ENCODE measurements at places on chromosomes 3 and 15.

DNA sequence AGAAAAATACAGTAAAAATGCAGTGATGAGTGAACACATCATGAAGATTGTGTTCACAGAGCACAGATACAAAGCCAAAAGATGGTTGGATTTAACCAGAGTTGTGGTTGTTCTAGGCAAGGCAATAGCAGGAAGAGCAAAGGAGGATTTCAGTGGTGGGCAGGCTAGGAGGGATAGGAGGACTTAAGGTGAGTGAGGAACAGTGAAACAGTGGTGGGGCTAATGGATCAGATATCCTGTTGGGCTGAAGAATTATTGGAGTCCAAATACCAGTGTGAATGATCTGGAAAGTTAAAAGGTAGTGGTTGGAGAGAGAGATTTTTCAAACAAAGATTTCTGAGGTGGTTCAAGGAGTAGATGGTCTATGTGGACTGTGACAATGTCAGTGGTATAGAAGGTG, 108.3 kb downstream of the B3GALNT1 start:
- no peaks in the 10 kb centered on the region for H3K4me1 ChIP-seq
- H3K36me3 ChIP-seq: no peaks in the 10 kb centered on the region
- H3K27me3 ChIP-seq: no peaks in the 10 kb centered on the region
- no peak overlapping the region for H3K27ac ChIP-seq
- DNase-seq: no peak

- no peak overlapping the region for H3K27ac ChIP-seq
- no peaks in the 10 kb centered on the region for H3K27me3 ChIP-seq
- no peak overlapping the region for H3K4me3 ChIP-seq
- no peaks in the 10 kb centered on the region for H3K36me3 ChIP-seq
Observed at GRCh38 chr3:86771741-86772512, 219.0 kb downstream of the VGLL3 start.

DNA sequence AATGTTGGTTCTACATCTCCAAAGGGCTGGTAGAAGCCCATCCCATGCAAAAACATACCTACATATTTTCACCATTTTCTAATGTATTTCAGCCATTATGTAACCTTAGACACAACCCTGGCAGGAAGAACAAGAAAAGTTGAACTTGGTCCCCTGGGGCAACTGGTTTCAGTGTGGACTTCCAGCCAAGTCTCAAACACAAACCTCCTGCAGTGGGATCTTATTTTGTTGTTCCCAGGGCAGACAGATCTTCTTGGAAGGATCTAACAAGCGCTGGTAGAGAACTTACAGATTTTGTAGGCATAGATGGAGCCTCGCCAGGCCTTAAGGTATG, 96.3 kb downstream of the ADAMTS17 start:
- no peaks in the 10 kb centered on the region for H3K36me3 ChIP-seq
- H3K27ac ChIP-seq: no peak overlapping the region
- no peaks in the 10 kb centered on the region for H3K27me3 ChIP-seq
- no peak for DNase-seq
- no peak overlapping the region for H3K4me3 ChIP-seq
- H3K4me1 ChIP-seq: peaks cover 7% of the 10 kb centered on the region

DNA sequence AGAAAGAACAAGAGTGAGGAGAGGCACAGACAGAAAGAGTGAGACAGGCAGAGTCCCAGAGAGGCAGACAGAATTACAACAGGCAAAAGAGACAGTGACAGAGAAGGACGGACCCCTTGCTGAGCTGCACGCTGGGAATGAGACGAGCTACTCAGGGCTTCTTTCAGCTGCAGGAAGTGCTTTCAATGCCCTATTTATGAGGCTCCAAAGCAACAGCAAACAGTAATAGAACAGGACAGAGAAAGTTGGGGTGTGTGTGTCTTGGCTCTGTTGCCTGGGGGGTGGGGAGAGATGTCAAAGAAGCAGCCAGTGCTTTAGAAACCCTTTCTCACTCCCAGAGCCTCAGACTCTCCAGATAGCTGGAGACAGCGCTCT, 502 bp upstream of the TIMP4 start:
- peak overlapping the region; percentile 53 for H3K27ac ChIP-seq
- H3K4me1 ChIP-seq: peaks cover 19% of the 10 kb centered on the region
- no peaks in the 10 kb centered on the region for H3K27me3 ChIP-seq

DNA sequence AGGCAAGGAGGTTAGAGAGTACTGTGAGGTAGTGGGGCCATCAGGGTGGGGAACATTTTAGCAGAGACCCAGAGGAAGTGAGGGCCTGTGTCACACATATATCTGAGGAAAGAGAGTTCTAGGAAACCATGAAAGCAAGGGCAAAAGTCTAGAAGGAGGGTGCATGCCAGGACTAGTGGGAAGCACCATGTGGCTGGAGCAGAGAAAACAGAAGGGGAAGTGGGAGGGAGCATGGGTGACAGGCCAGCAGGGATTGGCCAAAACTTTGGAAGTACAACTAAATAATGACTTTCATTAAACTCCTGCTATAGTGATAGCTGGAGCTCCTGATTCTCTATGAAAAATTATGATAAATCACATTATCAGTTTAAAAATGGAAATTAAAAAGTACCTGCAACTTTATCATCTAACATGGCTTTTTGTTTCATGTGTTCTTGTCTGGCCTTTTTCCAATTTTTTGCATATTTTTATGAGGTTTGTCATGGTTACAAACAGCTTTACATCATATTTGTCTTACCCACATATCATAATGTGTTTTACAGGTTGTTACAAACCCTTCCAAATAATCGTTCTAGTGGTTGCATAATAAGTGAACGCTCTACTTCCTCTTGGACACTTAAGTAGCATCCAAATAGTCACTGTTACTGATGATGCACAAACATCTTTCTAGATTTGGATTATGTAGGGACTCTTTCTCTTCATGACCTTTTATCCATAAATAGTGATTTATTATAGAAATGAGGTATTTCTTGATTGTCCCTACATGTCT, 168.3 kb downstream of the NEK10 start:
- no peaks in the 10 kb centered on the region for H3K4me1 ChIP-seq
- no peak for DNase-seq
- no peaks in the 10 kb centered on the region for H3K27me3 ChIP-seq

GRCh38 chr15:46442184-46442583, 807.4 kb downstream of the SQOR start:
- no peaks in the 10 kb centered on the region for H3K36me3 ChIP-seq
- H3K27me3 ChIP-seq: no peaks in the 10 kb centered on the region
- H3K27ac ChIP-seq: no peak overlapping the region
- DNase-seq: no peak
- no peaks in the 10 kb centered on the region for H3K4me1 ChIP-seq

DNA sequence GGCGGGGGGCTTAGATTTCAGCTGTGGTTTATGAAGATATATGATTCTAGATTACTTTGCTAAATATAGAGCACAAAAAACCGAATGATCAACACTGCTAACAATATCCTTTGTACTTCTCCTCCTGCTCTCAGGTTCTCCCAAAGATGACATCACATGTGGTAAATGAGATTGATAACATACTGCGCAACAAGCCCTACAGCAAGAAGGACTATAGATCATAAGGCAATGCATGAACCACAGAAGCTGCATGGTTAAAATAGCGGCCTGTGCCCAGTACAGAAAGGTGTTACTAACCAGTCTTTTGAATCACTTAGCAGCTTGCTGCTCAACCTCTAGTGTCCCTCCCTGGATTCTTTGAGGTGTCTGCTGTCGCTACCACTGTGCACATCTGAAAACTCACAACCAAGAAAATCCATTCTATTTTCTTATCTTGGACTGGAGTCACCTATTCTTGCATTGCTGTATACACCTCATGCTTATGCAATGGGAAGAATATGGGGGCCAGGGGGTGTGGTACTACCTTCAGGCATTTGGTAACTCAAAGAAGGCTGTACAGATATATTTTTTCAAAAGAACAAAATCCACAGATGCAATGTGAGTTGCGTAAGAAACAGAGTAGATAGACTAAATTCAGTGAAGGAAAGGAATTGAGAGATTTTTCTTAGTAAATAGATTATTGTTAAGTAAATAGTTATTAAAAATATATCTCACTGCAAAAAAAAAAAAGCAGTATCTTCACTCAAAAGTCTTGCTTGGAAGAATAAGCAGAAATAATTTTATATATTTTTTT, 18.2 kb downstream of the SSR3 start:
- no peaks in the 10 kb centered on the region for H3K27me3 ChIP-seq
- H3K4me1 ChIP-seq: no peaks in the 10 kb centered on the region
- peaks cover 32% of the 10 kb centered on the region for H3K36me3 ChIP-seq
- H3K27ac ChIP-seq: no peak overlapping the region
- no peak overlapping the region for H3K4me3 ChIP-seq

GRCh38 chr15:99438691-99439523, 126.9 kb upstream of the MEF2A start:
- H3K36me3 ChIP-seq: no peaks in the 10 kb centered on the region
- no peaks in the 10 kb centered on the region for H3K27me3 ChIP-seq
- peak overlapping the region; percentile 68 for H3K27ac ChIP-seq
- DNase-seq: no peak

- H3K36me3 ChIP-seq: peaks cover 8% of the 10 kb centered on the region
- no peak for DNase-seq
- H3K27ac ChIP-seq: no peak overlapping the region
- H3K27me3 ChIP-seq: no peaks in the 10 kb centered on the region
- H3K4me3 ChIP-seq: no peak overlapping the region
- H3K4me1 ChIP-seq: peaks cover 1% of the 10 kb centered on the region
Observed at GRCh38 chr15:51083641-51084166, 11.0 kb downstream of the TNFAIP8L3 start.

- H3K27ac ChIP-seq: peak overlapping the region; percentile 81
- no peak for DNase-seq
- no peaks in the 10 kb centered on the region for H3K27me3 ChIP-seq
Observed at GRCh38 chr3:159795681-159796175, 192.9 kb upstream of the IL12A start.

GRCh38 chr15:74749832-74750231, 1.2 kb downstream of the CYP1A2 start:
- H3K4me1 ChIP-seq: no peaks in the 10 kb centered on the region
- no peak for DNase-seq
- no peaks in the 10 kb centered on the region for H3K27me3 ChIP-seq
- H3K36me3 ChIP-seq: no peaks in the 10 kb centered on the region

- H3K36me3 ChIP-seq: peaks cover 9% of the 10 kb centered on the region
- H3K27ac ChIP-seq: no peak overlapping the region
- no peak overlapping the region for H3K4me3 ChIP-seq
- no peaks in the 10 kb centered on the region for H3K27me3 ChIP-seq
- no peak for DNase-seq
Observed at GRCh38 chr15:52368402-52368801, 72.8 kb upstream of the MYO5C start.

DNA sequence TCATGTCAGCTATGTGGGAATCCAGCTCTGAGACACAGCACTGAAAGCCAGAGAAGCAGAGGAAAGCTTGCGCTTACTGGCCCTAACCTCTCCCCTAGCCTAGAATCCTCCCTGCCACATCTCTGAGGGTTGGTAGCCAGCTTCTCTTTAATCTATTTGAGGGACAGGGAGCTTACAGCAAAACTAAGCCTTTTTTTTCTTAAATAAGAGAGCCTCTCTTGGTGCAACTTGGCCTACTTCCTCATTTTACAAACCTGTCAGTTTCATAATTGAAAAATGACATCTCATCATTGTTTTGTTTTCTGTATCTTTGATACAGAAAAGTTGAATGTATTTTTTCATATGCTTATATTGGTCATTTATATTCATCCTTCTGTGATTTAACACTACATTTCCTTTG, 193.9 kb downstream of the ZNF621 start:
- peaks cover 6% of the 10 kb centered on the region for H3K4me1 ChIP-seq
- H3K36me3 ChIP-seq: no peaks in the 10 kb centered on the region
- H3K27ac ChIP-seq: no peak overlapping the region
- H3K27me3 ChIP-seq: no peaks in the 10 kb centered on the region

DNA sequence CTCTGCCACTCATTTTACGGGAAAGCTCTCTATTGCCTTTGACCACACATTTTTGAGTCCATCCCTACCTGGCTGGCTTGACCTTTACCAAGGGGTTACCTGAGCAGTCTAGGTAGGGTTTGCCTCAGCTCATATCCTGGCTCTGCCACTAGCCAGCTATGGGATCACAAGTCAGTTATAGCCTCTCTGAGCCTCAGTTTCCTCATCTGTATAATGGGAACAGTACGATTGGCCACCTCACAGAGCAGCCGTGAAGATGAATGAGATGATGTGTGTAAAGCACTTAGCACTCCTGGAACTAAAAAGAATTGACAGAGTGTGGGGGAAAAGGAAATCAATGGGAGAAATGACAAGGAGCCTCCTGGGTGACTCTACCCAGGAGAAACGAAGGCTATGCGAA, 28.0 kb downstream of the SPATA12 start:
- DNase-seq: no peak
- no peak overlapping the region for H3K27ac ChIP-seq
- H3K36me3 ChIP-seq: no peaks in the 10 kb centered on the region
- H3K4me1 ChIP-seq: peaks cover 32% of the 10 kb centered on the region
- no peak overlapping the region for H3K4me3 ChIP-seq

- H3K27ac ChIP-seq: no peak overlapping the region
- no peaks in the 10 kb centered on the region for H3K27me3 ChIP-seq
- H3K36me3 ChIP-seq: no peaks in the 10 kb centered on the region
- no peak for DNase-seq
Observed at GRCh38 chr15:49769225-49769624, 148.4 kb downstream of the DTWD1 start.

GRCh38 chr3:45241206-45241605, 15.1 kb upstream of the TMEM158 start:
- H3K27me3 ChIP-seq: no peaks in the 10 kb centered on the region
- H3K4me1 ChIP-seq: no peaks in the 10 kb centered on the region
- H3K4me3 ChIP-seq: no peak overlapping the region
- H3K27ac ChIP-seq: no peak overlapping the region

DNA sequence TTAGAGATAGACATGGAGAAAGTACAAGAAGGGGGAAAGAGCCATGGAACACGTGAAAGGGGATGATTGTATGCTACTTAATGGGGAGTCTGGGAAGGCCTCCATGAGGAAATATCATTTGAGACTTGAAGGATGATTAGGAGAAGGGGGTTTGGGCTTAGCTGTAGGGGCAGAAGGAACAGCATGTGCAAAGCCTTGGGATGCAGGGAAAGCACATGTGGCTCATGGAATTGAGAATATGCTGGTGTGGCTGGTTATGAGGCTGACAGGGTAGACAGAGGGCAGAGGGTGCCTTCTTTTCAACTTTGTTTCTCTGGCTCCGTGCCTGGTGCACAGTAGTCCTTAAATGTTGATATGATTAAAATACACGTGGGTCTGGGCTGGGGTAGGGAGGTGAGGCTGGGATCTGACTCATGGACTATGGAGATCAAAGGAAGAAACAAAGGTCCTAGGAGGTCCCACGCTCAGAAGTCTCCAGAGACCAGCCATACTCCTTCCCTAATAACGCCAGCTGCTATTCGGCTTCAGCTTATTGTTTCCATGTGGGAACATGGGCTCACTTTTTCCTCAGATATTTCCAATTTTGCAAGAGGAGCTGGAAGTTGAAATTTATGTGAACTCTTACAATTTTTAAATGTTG, 1.1 kb downstream of the GTF2E1 start:
- DNase-seq: no peak
- no peaks in the 10 kb centered on the region for H3K36me3 ChIP-seq
- no peaks in the 10 kb centered on the region for H3K27me3 ChIP-seq

GRCh38 chr3:43218156-43218555, 68.2 kb upstream of the SNRK start:
- H3K4me3 ChIP-seq: no peak overlapping the region
- no peak overlapping the region for H3K27ac ChIP-seq
- no peaks in the 10 kb centered on the region for H3K4me1 ChIP-seq
- no peaks in the 10 kb centered on the region for H3K27me3 ChIP-seq
- no peak for DNase-seq

GRCh38 chr3:171293142-171293782, 166.9 kb downstream of the TNIK start:
- no peaks in the 10 kb centered on the region for H3K27me3 ChIP-seq
- no peak overlapping the region for H3K27ac ChIP-seq
- no peak for DNase-seq
- no peak overlapping the region for H3K4me3 ChIP-seq

Measured in esophagus squamous epithelium (tissue), 5 donors.